Posterior cingulate gyrus (tissue), 11 donors: ENCODE measurements at places on chromosomes 5 and 9.

DNA sequence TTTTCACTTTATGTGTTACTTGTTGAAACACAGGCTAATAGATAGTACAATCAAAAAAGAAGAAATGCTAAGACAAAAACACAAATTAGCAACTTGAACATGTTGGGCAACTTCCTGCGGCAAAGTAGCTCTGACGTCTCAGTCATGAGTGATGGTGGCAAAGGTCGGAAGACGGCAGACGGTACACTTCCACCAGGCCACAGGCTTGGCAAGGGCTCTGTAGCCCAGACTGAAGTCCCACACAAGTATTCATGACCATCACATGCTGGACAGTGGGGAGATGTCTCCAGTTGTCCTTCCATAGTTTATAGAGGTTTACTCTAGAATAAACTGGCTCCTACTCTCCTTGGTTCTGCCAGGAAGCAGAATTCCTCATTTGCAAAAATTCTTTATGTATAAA lies 831.3 kb downstream of the MTRR start:
- DNase-seq = no peak

- DNase-seq = peak; percentile 44
Measured at GRCh38 chr5:72648480-72648879, 141.3 kb upstream of the ZNF366 start.

DNA sequence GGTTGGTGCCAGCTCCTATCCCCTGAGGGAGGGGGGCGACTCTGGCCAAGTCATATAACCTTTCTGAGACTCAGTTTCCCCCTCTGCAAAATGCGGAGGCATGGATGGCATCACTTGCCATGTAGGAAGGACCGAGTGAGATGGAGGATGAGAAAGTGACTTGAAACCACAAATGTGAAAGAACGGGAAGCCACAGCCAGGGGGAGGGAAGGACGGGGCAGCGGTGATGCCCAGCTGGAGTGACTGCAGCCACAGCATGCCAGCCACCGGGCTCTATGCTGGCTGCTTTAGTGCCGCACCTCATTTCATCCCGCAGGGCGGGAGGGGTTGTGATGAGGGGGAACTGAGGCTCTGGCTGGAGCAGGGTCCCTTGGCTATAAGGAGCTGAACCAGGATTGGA lies 74.5 kb downstream of the HMCN2 start:
- no peak for DNase-seq

DNA sequence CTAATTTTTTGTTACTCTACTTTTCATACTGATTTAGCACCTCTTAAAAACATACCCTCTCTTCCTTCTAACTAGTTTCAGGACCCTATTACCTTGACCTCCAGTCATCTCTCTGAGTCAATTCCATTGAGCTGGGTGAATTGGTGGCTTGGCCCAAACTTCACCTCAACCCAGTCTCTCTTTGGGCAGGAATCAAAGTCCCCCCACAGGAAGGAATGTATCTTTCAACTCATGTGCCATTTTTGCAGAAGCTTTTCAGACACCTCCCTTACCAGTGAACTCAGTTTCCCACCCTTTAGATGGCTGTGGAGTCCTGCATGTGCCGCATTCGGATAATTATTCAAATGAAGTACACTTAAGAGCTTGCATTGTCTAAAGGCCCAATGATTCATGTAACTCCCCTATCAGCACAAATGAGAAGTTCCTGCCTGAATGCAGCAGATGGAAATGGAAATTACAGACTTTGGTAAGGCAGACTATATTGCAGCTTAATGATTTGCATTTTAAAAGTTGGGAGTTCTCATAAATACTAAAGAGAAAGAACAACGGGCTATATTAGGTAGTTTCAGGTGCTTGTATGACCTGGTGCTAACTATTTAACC lies 693.5 kb downstream of the PTPRD start:
- DNase-seq = no peak

DNA sequence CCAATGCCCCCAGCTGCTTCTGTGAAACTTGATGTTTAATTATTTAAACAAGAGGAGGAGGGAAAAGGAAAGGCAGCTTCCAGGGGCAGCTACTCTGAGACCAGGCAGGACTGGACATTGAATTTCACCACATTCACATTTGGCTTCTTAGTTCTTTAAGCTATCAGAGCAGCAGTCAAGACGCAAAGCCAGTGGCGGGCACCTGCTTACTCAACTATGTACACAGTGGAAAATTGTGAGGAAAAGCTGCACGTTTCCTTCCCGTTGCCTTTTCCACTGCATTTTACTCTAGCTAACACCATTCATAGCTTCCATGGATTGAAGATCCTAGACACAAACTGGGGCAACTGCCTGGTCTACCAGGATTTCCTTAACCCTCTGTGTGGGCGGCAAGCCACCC lies 200.3 kb downstream of the ERCC6L2 start:
- DNase-seq = no peak

GRCh38 chr9:79940919-79941318 lies 369.2 kb downstream of the TLE4 start:
- no peak for DNase-seq

DNA sequence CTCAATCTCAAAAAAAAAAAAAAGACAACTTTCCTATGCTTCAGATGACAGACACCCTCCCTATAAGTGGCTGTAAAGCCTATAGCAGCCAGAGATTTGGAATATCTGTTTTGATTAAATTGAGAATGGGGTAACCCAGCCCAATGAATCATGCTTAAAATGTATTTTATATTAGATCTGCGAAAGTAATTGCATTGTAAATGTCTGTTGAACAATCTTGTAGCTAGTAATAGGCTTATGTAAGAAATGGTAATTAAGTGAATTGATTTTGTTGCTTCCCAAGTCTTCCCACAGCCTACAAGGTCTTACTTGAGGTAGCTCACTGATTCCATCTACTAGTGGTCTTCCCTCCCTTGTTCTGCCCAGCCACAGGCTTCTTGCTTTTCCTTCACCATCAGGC lies 590.7 kb downstream of the ACTL7B start:
- no peak for DNase-seq

GRCh38 chr5:145812877-145813276 lies 22.3 kb downstream of the PRELID2 start:
- DNase-seq = no peak

- no peak for DNase-seq
Measured at GRCh38 chr9:137899551-137900360, 22.2 kb downstream of the CACNA1B start.

DNA sequence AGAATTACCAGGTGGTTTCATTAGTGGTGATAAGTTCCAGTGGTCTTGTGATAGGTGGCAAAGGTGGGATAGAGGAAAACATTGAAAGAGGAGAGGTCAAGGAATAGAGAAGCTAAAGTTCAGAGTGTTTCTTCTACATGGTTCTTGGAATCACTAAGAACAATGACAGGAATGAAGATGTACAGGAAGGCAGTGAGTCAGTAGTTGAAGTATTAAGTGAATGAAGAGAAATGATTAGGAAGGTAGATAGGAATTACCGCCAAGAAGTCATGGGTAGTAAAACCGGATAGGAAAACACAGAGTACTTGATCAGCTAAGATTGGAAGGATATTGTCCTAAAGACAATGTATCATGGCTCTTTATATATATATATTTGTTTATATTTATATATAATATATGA lies 37.9 kb upstream of the RASA1 start:
- no peak for DNase-seq

GRCh38 chr5:43396762-43397304 lies 15.4 kb downstream of the CCL28 start:
- DNase-seq = peak; percentile 10

DNA sequence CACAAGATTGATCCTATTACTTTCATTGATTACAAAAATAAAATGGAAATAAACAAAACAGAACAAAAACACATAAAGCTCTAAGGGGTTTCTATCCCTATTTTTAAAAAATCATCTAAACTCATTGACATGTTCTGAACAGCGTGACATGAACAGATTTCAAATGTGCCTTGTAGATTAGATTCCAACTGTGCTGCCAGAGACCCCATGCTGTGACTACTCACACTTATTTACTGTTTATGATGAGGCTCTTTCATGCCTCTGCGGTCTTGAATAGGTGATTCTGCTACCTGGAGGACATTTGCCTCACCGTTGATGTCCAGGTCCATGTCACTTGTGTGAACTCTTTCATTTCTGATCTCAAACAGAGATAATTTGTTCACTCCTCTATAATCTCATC lies 990.2 kb downstream of the CDH12 start:
- no peak for DNase-seq
